ENCODE measurements at places on chromosomes 12 and 14.
A peak's percentile ranks its signal among the peaks of the same experiment; 100 is the strongest.

- DNase-seq = peak; percentile 21
These were observed 2.8 kb downstream of the PIANP start for GRCh38 chr12:6697584-6698351.

DNA sequence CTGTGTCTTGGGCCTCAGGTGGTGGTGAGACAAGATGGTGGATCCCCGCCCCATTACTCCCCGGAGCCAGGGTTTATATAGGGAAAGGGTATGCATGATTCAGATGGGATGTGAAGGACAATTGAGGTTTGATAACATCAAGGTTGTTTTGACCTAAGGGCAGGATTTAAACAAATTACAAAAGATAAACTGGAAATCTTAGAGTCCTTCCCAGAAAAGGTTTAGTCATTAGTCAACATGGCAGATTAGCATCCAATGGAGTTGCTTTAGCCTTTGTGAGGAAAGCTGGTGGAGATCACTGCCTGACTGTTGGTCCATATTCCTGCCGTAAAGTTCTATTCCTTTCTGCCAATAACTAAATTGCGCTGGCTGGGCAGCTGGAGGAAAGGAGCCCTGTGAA lies 15.6 kb upstream of the FRMD6 start:
- no peak for DNase-seq

- peak; percentile 8 for DNase-seq
These were observed 34.4 kb downstream of the RAD52 start for GRCh38 chr12:915090-915489.

DNA sequence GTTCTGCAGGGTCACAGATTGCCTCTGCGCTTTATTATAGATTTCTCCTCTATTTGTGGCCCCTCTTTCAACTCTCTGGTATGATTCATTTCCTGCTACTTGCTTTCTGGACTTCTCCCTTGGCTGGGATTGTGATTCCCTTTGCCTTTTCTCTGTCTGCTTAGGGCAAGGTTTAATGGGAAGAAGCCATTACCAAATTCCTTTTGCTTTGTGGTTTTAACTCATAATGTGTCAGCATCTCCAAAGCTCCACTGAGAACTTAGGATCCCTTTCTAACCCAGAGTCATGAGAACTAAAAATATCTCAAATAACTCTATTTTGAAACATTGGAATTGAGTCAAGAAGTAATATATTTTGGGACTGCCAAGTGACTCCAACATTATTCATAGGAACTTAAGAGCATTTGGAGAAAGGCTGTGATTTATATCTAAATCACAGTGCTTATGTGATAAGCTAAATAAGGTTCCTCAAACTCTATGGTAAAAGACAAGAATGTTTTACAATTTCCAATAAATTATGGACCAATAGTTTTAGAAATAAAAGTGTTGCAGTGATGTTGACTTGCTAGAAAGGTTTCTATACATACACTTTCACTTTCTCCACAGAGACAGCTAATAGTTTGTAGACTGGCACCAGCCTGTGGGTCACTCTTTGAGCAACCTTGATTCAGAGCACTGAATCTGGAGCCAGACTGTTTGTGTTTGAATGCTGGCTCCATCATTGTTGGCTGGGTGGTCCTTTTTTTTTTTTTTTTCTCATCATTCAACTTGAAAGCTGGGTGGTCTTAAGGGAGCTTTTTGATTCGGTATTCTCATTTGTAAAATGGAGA lies 93.9 kb downstream of the DACT1 start:
- DNase-seq = no peak

GRCh38 chr12:33926095-33926494 lies 96.2 kb upstream of the ALG10 start:
- no peak for DNase-seq
